Renal pelvis (tissue), 12 donors: ENCODE measurements at places on chromosomes 13 and 19. TPM values are rescaled to one million over a fixed set of nuclear protein-coding genes. Genes with fewer than 3 reads are reported as not detected.

Gene SIPA1L3
- 25.4 TPM for polyA plus RNA-seq

Gene OVOL3
- 0.26 TPM for polyA plus RNA-seq

Gene SYT3
- polyA plus RNA-seq, result 0.87 TPM

GRCh38 chr19:334296-335071, 10.1 kb downstream of the MIER2 start:
- no peak for DNase-seq

DNA sequence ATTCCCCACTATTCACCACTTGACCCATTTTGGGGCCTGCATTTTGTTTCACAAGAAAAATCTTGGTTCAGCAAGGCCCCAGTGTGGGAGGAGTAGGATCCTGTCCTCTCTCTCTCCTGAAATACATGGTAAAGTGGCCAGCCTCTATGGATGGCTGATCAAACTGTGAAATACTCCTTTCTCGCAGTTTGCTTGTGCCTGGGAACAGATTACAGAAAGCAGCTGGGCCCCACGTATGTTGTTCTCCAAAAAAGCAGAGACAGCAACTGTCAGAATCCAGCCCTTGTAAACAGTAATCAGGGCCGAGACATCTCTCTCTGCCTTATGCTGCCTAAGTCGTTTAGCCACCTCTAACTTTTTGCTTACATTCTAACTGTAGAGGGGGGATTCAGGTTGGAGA, 61.0 kb upstream of the RAP2A start:
- DNase-seq, result peak; percentile 43

GRCh38 chr19:1865172-1866010, 2.0 kb upstream of the KLF16 start:
- DNase-seq, result no peak

DNA sequence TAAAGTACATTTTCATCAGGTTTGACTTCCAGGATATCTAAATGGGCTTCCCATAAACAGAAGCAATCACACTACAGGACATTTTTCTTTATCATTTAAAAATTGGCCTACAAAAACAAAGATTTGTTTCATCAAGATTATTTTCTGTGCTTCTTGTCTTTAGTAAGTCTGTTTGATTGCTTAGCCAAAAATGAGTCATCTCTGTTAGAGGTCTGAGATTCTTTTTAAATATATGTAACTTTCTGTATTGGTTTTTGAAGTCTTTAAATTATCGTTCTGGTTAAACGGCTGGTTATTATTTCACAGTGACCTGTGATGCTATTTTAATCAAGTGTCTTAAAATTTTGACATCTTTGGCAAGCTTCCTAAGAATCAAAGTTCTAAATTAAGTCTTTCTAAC, 62.7 kb downstream of the SLITRK1 start:
- DNase-seq, result no peak

Gene C5AR1
- polyA plus RNA-seq, result 2.9 TPM

DNA sequence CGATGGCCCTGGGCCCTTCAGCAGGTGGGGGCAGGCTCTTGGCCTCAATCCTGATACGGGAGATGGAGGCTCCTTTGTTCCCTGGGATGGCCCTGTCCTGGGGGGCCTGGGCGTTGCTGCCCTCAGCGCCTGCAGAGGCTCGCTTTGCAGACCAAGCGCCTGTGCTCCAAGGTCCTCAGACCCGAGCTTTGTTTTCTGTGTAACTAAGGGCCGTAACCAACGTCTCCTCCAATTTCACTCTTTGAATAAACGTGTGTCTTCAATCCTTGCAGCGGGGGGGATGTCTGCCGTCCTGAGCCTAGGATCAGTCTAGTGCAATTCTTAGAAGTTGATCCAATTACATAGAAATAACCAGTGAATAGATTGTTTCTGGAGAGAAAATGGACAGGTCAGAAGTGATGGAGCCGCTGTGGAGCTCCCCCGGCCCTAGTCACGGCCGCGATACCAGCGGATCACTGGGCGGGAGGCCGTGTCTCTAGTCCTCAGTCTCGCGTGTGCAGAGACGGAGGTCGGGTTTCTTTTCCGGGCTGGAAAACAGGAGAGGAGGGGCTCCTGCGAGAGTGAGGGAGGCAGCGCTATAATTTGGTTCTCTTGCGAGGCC, 5.3 kb downstream of the PTBP1 start:
- no peak for DNase-seq

GRCh38 chr19:19145684-19146608, 7.7 kb upstream of the TMEM161A start:
- no peak for DNase-seq

Gene C19orf53
- 143 TPM for polyA plus RNA-seq

Gene LILRB1
- 1.3 TPM for polyA plus RNA-seq

DNA sequence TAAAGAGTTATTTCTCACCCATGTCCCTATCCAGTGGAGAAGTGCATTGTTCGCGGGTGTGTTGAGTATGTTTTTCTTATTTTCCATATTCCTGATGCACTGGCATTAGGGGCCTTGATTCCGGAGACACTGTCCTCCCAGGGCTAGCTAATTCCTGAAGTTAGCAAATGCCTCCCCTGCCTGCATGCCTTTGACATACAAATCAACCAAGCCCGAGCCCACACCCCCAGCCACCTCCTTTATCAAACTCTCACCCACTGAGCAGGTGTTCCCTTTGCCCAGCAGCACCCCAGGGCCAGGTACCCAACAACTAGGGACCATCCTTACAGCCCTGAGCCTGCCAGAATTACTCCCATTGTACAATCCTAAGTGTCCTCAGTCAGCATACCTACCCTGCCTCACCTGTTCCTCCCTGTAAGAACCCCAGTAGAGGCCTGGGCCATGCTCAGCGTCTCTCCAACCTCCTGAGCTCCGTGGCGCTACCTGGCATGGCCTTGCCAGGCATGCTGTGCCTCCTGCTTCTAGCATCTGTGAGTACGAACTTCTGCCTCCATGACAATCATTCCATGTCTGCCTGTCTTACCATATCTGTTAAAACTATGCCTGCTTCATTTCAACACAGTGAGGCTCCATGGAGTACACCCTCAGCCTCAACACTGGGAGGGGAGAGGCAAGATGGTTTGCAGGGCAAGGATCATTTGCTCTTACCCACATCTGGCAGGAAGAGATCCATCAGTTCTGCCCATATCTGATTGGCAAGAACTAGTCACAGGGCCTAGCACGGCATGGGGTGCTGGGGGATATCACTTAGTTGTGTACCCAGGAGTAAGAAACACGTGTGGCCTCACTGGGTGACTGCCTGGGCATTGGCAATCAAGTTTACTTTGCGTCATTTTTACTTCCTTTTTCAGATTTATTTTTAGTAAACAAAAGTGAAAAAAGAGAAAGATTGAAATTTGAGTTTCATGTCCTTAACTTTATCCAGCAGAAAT, 203.9 kb downstream of the SHISA2 start:
- no peak for DNase-seq
